ENCODE measurements at places on chromosomes 5 and 9. TPM values are rescaled to one million over a fixed set of nuclear protein-coding genes. Genes with fewer than 3 reads are reported as not detected.

MARVELD2 gene
- total RNA-seq: 5.3 TPM

GRCh38 chr5:172854451-172854871 is 20.4 kb downstream of the ERGIC1 start:
- H3K36me3 ChIP-seq: no peaks in the 10 kb centered on the region
- peak overlapping the region; percentile 94 for H3K27ac ChIP-seq
- H3K4me1 ChIP-seq: peaks cover 87% of the 10 kb centered on the region
- DNase-seq: peak; percentile 85

- H3K4me1 ChIP-seq: no peaks in the 10 kb centered on the region
- peaks cover 11% of the 10 kb centered on the region for H3K27me3 ChIP-seq
- no peak for DNase-seq
- H3K36me3 ChIP-seq: no peaks in the 10 kb centered on the region
- no peak overlapping the region for H3K4me3 ChIP-seq
Observed at GRCh38 chr5:387491-388265, 55.3 kb upstream of the EXOC3 start.

GRCh38 chr5:132510076-132510475 is 19.5 kb upstream of the IRF1 start:
- H3K27ac ChIP-seq: no peak overlapping the region
- no peaks in the 10 kb centered on the region for H3K36me3 ChIP-seq
- H3K4me3 ChIP-seq: no peak overlapping the region
- DNase-seq: no peak
